Activated naive CD8-positive, alpha-beta T cell treated with anti-CD3 and anti-CD28 coated beads for 36 hours (primary cell): ENCODE measurements at places on chromosomes 5 and 9.

DNA sequence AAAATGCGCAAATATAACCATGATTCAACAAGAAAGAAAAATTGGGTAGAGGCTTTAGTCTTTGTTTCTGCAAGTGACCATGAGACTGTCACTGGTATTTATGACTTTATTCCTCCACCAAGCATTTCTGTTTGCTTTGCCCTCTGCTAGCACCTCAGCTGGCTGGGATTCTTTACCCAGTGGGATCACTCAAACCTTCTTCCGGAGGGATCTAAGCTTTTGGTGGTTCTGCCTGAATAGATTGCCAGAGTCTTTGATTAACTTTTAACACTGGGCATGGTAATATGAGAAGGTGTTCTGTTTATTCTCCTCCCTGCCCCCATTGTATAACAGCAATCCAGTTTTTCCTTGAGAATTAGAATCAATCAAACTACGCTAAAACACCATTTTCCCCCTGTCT lies 59.1 kb upstream of the FBN2 start:
- H3K27ac ChIP-seq = no peak overlapping the region
- no peaks in the 10 kb centered on the region for H3K36me3 ChIP-seq
- H3K4me1 ChIP-seq = no peaks in the 10 kb centered on the region
- no peak overlapping the region for H3K4me3 ChIP-seq
- H3K27me3 ChIP-seq = no peaks in the 10 kb centered on the region

GRCh38 chr9:132161743-132162184 lies at the start of gene NTNG2:
Gene NTNG2 (plus strand): TSS chr9:132162058. CDS start chr9:132166832, 4,774 bp downstream.
- H3K4me1 ChIP-seq = peaks cover 8% of the 10 kb centered on the region
- no peak for DNase-seq
- no peak within 1 kb of the TSS for H3K27ac ChIP-seq
- H3K27me3 ChIP-seq = peaks cover 48% of the 10 kb centered on the region

GRCh38 chr5:141524604-141525597 lies 36.0 kb downstream of the PCDHGC5 start:
- peak overlapping the region; percentile 66 for H3K27ac ChIP-seq
- no peak overlapping the region for H3K4me3 ChIP-seq
- H3K4me1 ChIP-seq = peaks cover 42% of the 10 kb centered on the region
- H3K36me3 ChIP-seq = peaks cover 49% of the 10 kb centered on the region

DNA sequence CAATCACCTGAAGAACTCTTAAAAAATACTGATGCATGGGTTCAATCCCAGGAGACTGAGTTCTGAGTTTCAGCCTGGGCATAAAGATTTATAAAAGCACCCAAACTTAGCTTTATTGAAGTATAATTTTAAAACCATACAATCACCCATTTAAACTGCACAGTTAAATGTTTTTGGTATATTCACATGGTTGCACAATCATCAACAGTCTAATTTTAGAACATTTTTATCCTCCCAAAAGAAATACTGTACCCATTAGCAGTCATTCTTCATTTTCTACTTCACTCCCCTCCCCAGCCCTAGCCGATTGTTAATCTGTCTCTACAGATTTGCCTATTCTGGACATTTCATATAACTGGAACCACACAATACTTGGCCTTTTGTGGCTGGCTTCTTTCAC lies 141.7 kb downstream of the ARSB start:
- H3K27ac ChIP-seq = no peak overlapping the region
- H3K4me3 ChIP-seq = no peak overlapping the region
- no peaks in the 10 kb centered on the region for H3K4me1 ChIP-seq

DNA sequence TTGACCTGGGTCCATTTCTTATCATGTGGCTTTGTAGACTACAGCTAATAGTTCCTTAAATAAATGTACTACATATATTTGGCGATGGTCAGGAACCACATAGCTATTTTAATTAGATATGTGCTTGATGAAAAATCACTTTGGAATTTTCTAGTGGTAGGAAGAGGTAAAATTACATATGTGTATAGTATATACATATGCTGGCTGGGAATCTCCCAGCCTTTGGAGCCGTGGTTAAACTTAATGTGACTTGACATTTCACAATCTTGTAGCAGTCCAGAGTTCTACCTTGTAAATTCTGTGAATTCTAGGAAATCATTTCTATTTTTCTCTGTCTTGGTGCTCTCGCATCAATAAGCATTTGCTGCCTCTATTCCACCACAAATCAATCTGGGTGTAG lies 565.0 kb downstream of the DMRTA1 start:
- H3K4me3 ChIP-seq = no peak overlapping the region
- no peak overlapping the region for H3K27ac ChIP-seq
- DNase-seq = no peak
- H3K36me3 ChIP-seq = no peaks in the 10 kb centered on the region

DNA sequence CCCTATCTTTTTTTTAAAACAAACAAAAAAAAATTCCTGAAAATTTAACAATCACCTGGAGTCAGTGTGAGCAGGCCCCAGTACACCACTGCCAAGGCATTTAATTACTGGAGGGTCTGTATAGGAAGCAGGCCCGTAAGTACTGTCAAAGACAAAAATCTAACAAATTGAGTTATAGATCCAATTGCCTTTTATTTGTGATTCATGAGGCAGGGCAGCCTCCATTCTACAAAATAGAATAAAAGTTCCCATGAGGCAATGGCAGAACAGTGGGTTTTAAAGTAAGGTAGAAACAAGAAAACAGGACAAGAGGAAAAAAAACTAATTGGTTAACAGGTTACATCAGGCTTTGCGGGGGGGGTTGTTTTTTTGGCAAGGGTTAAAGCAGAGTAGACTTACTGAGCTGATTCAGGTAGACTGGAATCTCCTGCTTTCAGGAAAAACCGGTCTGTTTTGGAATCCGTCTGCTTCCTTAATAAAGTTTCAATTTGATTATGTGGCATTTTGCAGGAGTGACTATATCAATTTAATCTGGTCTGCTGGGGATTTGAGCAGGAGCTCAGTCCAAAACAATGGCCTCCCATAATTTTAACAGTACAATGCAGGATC lies 48.9 kb downstream of the AUH start:
- DNase-seq = no peak
- H3K36me3 ChIP-seq = peaks cover 17% of the 10 kb centered on the region
- H3K4me3 ChIP-seq = no peak overlapping the region
- H3K4me1 ChIP-seq = peaks cover 2% of the 10 kb centered on the region

GRCh38 chr5:109413458-109413857 lies 3.7 kb upstream of the PJA2 start:
- no peaks in the 10 kb centered on the region for H3K27me3 ChIP-seq
- no peak overlapping the region for H3K27ac ChIP-seq
- H3K4me3 ChIP-seq = no peak overlapping the region
- peaks cover 14% of the 10 kb centered on the region for H3K4me1 ChIP-seq
- H3K36me3 ChIP-seq = peaks cover 12% of the 10 kb centered on the region
- no peak for DNase-seq

DNA sequence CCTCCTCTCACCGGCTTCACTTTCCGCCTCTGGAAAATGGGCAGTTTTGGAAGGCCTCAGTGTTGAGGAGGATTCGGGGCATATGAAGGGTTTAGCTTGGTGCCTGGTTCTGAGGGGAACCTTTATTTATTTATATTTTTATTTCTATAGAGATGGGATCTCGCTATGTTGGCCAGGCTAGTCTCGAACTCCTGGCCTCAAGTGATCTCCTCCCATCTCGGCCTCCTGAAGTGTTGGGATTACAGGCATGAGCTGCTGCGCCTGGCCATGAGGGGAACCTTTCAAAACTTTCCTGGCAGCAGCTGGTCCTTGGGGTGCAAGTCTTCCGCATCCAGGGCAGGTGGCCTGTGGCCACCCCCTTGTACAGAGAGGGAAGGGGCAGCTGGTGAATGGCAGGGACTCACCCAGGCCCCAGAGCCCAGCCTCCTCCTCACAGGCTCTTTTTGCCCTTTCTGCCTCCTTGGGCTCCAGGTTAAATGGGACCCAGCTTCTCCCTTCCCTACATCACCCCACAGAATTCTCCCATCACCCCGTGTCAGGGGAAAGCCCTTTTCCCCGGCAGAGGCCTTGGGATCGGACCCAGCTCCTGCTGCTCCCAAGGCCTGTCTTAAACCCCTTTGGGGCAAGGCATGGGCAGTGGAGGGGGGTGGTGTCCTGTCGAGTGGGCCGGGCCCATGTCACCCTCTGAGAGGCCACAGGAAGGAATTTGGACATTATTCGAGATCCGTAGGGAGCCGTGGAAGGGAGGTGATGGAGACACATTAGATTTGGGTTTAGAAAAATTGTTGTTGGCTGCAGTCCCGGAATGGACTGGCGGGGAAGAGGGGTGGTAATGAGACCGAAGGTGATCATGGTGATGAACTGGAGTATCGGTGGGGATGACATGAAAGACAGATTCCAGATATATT lies 5.9 kb downstream of the NCS1 start:
- H3K27me3 ChIP-seq = peaks cover 15% of the 10 kb centered on the region
- DNase-seq = no peak
- H3K4me1 ChIP-seq = peaks cover 2% of the 10 kb centered on the region
- no peak overlapping the region for H3K27ac ChIP-seq
- H3K4me3 ChIP-seq = no peak overlapping the region

DNA sequence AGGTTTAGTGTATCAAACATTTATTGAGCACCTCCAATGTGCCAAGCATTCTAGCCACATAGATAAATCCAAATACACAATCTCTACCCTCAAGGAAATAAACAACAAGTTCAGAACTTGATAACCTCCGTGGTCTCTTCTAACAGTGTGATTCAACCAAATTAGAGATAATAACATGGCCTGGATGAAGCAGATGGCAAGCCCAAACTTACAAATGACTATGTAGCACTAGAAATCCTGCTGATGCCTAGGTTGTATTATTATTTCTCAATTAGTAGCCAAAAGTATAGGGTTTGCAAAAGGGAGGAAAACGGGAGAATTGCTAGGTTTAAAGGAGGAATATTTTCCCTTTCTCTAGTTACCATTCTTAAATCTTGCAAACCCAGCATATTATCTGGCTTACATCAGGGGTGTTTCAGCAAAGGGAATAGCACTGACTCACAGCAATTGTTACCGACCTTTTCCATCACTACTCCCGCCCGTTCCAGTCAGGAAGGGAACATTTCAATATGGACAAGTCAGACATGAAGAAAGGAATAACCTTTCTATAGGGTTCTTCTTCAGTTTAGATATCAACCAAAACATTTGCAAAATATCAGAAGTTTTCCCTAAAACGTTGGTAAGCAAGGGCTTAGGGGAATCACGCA lies 2.3 kb downstream of the DPYSL3 start:
- no peaks in the 10 kb centered on the region for H3K36me3 ChIP-seq
- DNase-seq = no peak
- no peak overlapping the region for H3K4me3 ChIP-seq
- H3K27me3 ChIP-seq = peaks cover 40% of the 10 kb centered on the region
- H3K4me1 ChIP-seq = peaks cover 3% of the 10 kb centered on the region

DNA sequence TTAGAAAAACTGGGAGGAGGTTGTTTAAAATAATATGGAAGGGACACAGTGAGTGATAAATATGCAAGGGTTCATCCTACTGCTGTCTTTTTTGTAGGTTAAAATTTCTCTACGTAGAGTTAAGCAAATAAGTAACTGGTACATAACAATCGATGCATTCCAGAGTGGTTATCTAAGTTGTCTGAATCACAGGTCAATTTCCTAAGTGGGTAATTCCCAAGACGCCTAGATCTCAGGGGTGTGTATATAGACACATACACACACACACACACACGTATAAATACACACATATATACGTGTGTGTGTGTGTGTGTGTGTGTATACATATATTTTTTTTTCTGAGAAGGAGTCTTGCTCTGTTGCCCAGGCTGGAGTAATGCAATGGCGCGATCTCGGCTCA lies 22.3 kb downstream of the CAAP1 start:
- H3K27ac ChIP-seq = no peak overlapping the region
- H3K4me3 ChIP-seq = no peak overlapping the region
- no peaks in the 10 kb centered on the region for H3K4me1 ChIP-seq
- peaks cover 5% of the 10 kb centered on the region for H3K36me3 ChIP-seq

- peak; percentile 80 for DNase-seq
- H3K4me3 ChIP-seq = peak within 1 kb of the TSS; percentile 63
- peaks cover 5% of the 10 kb centered on the region for H3K4me1 ChIP-seq
- H3K36me3 ChIP-seq = peaks cover 2% of the 10 kb centered on the region
- peaks cover 55% of the 10 kb centered on the region for H3K27me3 ChIP-seq
Observed at GRCh38 chr5:180209137-180209581, at the start of gene RASGEF1C. Gene RASGEF1C (minus strand): TSS chr5:180209211. CDS start chr5:180138052, 71,159 bp downstream.

DNA sequence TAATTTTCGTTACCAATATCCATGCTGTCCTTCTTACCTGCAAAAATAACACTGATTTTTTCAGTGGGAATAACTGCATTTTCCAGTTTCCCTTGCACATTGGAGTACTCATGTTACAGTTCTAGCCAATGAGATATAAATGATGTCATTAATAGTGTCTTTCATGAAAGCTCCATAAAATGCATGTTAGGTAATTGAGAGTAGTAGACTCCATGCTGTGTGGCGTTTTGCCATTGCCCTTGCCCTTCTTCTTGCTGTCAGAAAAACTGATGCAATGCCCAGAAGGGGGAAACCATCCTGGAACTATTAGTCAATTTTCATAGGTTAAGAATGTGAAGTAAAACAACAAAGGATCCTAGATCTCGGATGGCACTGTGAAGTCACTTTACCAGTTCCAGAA lies 1765.3 kb downstream of the EFNA5 start:
- no peaks in the 10 kb centered on the region for H3K4me1 ChIP-seq
- H3K27me3 ChIP-seq = no peaks in the 10 kb centered on the region
- H3K36me3 ChIP-seq = no peaks in the 10 kb centered on the region
- H3K4me3 ChIP-seq = no peak overlapping the region
- no peak overlapping the region for H3K27ac ChIP-seq

- peaks cover 32% of the 10 kb centered on the region for H3K27me3 ChIP-seq
- peaks cover 16% of the 10 kb centered on the region for H3K4me1 ChIP-seq
- H3K36me3 ChIP-seq = no peaks in the 10 kb centered on the region
- H3K4me3 ChIP-seq = no peak overlapping the region
- DNase-seq = no peak
Observed at GRCh38 chr9:96158909-96159575, 142.9 kb downstream of the HSD17B3 start.

DNA sequence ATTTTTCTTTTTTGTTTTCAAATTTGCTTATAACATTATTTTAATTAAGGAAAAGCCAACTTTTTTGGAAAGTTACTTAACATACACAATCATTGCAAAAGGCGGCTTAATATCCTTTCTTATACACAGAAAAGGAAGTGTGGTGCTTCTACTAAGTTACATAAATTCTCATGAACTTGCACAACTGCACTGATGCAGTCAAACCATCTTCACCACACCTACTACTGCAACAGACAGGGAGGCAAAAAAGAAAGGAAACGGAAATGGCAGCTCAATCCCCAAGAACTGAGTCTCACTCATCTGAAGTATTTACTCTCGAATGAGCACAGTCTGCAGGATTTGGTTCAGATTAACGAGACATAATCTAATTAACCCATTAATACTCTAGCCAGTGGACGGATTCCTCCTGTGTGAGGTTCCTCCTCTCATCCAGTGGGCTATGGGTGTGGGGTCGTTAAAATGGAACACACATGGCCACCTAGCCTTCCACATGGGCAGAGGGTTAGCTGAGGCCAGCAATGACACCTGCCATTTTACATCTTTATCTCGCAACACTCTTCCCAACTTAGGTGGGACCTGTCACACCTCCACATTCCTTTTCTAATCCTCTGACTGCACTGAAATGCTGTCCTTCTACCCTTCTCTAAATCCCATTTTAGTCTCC lies 30.0 kb downstream of the GOLM1 start:
- peaks cover 2% of the 10 kb centered on the region for H3K36me3 ChIP-seq
- no peak overlapping the region for H3K27ac ChIP-seq
- no peak overlapping the region for H3K4me3 ChIP-seq
